ENCODE measurements at places on chromosomes 13 and 19. TPM values are rescaled to one million over a fixed set of nuclear protein-coding genes. Genes with fewer than 3 reads are reported as not detected.

Gene ZNF135
- 2.5 TPM for total RNA-seq

Gene SBK2
- total RNA-seq, result 151 TPM

Gene FPR1
- total RNA-seq, result 12.9 TPM

Gene PABPC3
- total RNA-seq, result 0.10 TPM

Gene TEX101
- not detected for total RNA-seq

Gene IZUMO2
- not detected for total RNA-seq

Gene TNNT1
- total RNA-seq, result 25.6 TPM

Gene NPAS1
- 1.2 TPM for total RNA-seq

GRCh38 chr13:97435794-97436193, 1.8 kb downstream of the RAP2A start:
- DNase-seq, result no peak

DNA sequence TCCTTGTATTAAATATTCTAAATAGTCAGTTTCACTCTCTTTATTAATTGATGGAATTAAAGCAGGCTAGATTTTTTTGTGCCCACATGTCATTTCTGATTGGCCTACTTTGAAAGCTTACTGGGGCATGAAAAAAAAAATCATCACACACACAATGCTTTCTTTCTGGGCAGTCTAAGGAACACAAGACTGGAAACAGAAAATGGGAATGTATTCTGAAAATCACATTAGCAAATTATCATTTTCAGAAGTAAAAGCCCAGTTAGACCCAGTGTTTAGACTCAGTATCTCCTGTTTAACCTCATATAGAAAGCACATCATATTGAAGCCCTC, 339.4 kb downstream of the SPRY2 start:
- DNase-seq, result no peak

DNA sequence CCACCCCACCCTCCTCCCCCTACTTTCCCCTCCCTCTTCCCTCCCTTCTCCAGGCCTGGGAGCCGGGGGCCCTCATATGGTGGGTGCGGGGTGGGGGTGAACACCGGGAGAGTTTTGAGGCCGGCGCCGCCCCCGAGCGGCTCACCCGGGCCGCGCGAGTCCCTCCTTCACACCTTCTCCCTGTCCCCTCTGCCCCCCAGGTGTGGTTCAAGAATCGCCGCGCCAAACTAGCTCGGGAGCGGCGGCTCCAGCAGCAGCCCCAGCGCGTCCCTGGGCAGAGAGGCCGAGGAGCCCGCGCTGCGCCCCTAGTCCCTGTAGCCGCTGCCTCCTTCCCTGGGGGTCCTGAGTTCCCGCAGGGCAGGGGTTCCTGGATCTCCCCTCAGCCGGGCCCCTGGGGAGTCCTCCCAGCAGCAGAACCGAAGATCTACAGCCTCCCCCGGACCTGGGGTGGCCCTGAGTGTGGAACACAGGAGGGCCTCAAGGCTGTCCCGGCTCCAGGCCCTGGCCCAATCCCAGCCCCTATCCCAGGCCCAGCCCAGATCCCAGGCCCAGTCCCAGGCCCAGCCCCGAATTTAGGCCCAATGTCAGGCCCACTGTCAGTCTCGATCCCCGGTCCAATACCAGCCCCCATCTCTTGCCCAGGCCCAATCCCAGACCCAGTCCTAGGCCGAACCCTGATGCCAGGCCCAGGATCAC, 1.7 kb downstream of the TPRX2 start:
- no peak for DNase-seq

- no peak for DNase-seq
Observed at GRCh38 chr19:54630782-54631181, 498 bp downstream of the LILRB1 start.

GRCh38 chr13:29791997-29792780, 58.2 kb downstream of the UBL3 start:
- no peak for DNase-seq

- DNase-seq, result no peak
Observed at GRCh38 chr13:46839399-46839798, 42.4 kb upstream of the ESD start.

DNA sequence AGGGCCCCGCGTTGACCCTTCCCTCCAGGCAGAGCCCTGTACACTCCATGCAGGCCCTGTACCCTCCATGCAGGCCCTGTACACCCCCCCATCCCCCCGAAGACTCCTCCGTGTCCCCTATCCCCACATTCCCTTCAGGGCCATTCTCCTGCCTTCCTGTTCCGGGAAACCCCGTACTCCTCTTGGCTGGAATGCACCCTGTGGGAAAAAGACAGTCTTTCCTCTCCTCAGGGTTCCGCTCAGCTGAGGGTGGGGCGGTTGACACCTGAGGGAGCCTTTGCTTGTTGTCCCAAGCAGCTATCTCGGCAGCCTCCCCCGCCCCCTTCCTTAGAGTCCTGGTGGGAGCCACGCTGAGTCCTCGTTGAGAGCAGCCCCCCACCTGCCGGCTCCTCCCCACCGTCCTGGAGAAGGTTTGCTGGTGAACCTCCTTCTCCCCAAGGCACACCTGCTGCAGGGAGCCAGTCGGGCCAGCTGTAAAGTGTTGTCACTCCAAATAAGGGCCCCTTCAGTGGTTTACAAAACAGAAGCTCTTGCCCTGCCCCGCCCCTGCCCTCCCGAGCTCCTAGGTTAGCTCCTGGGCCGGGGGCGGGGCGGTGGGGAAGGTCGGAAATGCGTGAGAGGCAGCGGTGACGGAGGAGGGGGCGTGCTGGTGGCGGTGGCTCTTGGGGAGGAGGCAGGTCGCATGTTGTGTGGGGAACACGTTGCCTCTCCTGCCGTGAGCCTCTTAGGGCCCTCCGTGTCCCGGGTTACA, 1.5 kb downstream of the GNA11 start:
- no peak for DNase-seq

DNA sequence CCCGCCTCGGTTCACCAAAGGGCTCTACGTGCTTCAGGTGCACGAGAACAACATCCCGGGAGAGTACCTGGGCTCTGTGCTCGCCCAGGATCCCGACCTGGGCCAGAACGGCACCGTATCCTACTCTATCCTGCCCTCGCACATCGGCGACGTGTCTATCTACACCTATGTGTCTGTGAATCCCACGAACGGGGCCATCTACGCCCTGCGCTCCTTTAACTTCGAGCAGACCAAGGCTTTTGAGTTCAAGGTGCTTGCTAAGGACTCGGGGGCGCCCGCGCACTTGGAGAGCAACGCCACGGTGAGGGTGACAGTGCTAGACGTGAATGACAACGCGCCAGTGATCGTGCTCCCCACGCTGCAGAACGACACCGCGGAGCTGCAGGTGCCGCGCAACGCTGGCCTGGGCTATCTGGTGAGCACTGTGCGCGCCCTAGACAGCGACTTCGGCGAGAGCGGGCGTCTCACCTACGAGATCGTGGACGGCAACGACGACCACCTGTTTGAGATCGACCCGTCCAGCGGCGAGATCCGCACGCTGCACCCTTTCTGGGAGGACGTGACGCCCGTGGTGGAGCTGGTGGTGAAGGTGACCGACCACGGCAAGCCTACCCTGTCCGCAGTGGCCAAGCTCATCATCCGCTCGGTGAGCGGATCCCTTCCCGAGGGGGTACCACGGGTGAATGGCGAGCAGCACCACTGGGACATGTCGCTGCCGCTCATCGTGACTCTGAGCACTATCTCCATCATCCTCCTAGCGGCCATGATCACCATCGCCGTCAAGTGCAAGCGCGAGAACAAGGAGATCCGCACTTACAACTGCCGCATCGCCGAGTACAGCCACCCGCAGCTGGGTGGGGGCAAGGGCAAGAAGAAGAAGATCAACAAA, 2.6 kb downstream of the PCDH17 start:
- DNase-seq, result peak; percentile 29

DNA sequence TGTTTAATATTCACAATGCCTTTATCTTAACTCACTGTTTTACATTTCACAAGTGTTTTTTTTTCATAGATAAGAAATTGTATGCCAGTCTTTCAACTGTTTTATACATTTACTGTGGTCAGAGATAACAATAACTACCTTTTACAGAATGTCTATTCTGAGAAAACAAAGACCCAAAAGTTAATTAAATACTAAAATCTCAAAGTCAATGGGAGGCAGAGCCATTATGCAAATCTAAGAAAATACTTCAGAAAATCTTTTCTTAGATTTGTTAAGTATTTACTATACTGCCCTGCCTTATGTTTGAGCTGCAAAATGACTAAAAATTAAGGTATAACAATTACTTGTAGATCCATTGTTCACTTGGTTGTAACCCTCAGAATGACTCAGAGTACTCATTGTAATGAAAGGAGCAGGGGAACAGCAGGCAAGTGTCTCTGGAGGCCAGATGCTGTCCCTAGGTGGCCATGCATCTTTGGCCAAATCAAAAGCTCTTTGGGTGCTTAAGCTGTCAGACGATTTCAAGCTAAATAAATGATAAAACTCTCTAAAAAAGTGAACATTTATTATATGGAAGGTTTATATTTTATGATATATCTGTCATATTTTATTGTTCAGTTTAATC, 770.1 kb upstream of the PCDH20 start:
- no peak for DNase-seq

- DNase-seq, result no peak
Observed at GRCh38 chr13:103734837-103735236, 668.6 kb upstream of the SLC10A2 start.

GRCh38 chr19:32691952-32692726, 518 bp downstream of the NUDT19 start:
- DNase-seq, result peak; percentile 71

DNA sequence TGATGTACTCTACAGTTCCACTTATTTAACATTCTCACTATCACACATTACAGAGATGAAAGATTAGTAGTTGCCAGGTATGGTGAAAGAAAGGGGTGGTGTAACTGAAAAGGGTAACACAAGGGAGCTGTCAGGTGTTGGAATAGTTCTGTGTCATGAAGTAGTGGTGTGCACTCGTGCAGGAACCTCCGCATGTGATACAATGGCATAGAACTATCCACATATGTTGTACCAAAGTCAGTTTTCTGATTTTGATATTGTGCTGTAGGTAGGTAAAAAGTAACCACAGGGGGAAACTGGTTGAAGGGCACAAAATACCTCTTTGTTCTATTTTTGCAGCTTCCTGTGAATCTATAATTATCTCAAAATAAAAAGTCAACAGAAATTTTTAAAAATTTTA, 24.4 kb upstream of the RPL21 start:
- no peak for DNase-seq

DNA sequence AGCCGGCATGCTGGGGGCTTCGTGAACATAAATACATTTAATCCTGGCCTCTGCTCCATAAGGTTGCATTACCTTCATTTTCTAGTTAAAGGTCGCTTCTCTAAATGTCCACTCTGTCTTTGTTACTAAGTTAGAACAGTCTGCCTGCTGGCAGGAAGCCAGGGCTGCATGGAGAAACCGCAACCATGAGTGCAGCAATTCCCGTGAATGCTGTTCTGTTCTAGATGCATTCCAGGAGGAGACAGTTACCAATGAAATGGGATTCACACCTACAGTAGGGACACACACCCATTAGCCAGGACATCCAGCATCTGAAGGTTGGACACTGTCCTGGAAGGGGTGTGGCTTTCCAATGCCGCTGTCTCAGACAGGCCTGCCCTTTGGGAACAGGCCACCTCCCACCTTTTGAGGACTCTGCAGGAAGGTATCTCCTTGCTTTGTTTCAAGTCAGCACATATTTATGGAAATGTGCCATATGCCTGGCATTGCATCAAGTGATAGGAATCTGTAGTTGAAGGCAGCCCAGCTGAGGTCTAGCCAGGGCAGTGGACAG, 129.7 kb downstream of the SLC7A1 start:
- peak; percentile 63 for DNase-seq

- DNase-seq, result no peak
Observed at GRCh38 chr13:23330356-23330755, 103.1 kb downstream of the SACS start.

DNA sequence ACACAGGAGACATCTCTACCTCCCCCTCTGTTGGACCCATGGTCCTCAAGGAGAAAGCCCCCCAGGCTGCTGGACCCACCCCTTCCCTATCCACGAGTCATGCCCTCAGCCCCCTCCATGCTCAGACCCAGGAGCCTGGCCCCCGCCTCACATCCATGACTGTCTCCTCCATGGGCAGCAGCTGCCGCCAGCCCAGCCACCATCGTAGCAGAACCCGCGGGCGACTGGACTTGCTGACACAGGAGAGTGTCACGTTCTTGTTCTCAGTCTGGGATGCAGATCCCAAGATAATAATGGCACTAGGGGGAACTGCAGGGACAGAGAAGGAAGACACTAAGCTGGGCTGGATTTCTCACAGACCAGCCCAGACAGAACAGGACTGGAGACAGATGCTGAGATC, 3.8 kb downstream of the NPHS1 start:
- no peak for DNase-seq

DNA sequence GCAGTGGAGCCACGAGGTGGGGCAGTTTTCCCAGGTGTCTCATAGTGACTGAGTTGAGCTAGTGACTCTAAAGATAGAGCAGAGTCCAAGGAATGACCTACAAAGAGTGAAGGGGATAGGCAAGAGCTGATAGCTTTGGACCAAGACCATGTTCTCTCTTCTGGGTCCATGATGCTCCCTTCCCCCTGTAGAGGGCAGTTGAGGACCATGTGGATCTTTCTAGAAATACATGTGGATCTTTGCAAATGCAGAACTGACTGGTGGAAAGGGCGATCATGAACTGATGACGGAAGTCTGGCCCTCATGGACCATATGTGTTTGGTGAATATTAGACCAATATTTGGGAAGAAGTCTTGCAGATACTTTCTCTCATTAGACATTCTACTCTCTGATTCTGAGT, 6.9 kb downstream of the PSG1 start:
- no peak for DNase-seq

GRCh38 chr13:20442375-20442774, 83.3 kb downstream of the CRYL1 start:
- no peak for DNase-seq
